ENCODE measurements at places on chromosomes 1 and 21.

DNA sequence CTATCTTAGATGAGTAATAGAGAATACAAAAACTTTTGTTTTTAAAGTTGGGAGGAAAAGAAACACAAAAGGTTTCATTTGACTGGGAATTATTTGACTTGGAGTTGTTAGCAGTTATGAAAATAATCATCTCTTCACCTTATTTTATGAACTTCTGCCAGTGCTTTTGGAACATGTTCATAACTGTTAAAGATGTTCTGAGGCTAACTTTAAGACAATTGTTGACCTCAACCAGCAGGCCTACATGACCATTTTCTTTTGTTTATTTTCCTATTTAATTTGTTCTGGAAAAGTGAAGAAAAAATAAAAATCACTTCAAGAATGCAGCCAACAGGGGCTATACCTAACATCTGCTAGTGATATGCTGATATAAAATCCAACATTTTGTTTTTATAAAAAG lies 37.4 kb downstream of the JAM2 start:
- DNase-seq = no peak

GRCh38 chr1:48048064-48048463 lies 50.9 kb upstream of the TRABD2B start:
- DNase-seq = no peak

DNA sequence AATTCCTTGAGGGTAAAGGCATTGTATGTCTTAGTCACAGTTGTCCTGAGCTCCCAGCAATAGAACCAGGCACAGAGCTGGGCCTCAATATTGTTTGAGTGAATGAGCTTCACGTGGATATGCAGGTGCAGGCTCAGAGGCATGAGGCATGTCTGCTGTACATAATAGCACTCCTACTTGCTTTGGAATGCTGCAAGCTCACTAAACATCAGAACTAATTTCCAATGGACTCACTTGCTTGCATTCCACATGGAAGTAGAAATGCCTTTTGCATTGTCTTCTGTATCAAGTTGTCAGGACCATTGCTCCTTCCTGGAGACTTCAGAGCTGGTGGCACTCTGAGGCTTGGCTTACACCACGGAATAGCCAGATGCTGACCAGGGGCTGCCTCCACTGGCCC lies 37.1 kb downstream of the INAVA start:
- no peak for DNase-seq

- DNase-seq = no peak
These were observed 30.2 kb upstream of the MGST3 start for GRCh38 chr1:165600793-165601192.

GRCh38 chr1:19416921-19417470 lies 68.3 kb downstream of the CAPZB start:
- no peak for DNase-seq

- no peak for DNase-seq
These were observed 870.7 kb downstream of the LRRIQ3 start for GRCh38 chr1:73327180-73327793.

- no peak for DNase-seq
These were observed 1638.3 kb downstream of the MRPL39 start for GRCh38 chr21:23968722-23969647.

- no peak for DNase-seq
These were observed 310.0 kb upstream of the C1orf174 start for GRCh38 chr1:4210043-4210442.
